Brain (organoid and tissue), 16 donors: ENCODE measurements at places on chromosomes 12 and 14.

GRCh38 chr14:64644629-64645028 is 59.6 kb upstream of the PLEKHG3 start:
- DNase-seq, result no peak

GRCh38 chr14:90900476-90901083 is 84.3 kb upstream of the TTC7B start:
- DNase-seq, result peak; percentile 39

DNA sequence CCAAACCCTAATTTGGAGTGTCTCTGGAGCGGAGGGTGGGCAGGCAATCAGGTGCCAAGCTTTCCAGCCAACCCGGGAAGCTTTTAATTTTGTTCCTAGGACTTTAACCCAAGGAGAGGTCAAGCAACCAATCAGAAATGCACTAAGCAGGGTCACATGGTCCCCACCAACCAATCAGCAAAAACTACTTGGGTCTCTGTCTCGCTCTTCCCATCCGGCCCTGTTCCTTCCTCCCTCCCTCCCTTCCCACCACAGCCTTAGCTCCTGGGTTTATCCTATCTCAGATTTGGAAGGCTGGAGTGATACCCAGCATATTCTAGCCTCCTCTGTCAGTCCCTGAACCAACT is 7.3 kb downstream of the HOXC5 start:
- no peak for DNase-seq

GRCh38 chr12:29578070-29578469 is 80.6 kb upstream of the OVCH1 start:
- DNase-seq, result no peak
